ENCODE measurements at places on chromosomes 6 and 20. TPM values are rescaled to one million over a fixed set of nuclear protein-coding genes. Genes with fewer than 3 reads are reported as not detected.

Gene CUTA
- 249 TPM for total RNA-seq

Gene TMEM217
- 2.0 TPM for total RNA-seq

Gene NSFL1C
- 42.0 TPM for total RNA-seq

Gene GGTLC1
- not detected for total RNA-seq

Gene RBBP9
- 29.2 TPM for total RNA-seq

Gene LY86
- not detected for total RNA-seq

Gene PTCRA
- total RNA-seq: not detected

Gene SCRT2
- not detected for total RNA-seq

Gene MDFI
- total RNA-seq: not detected

Gene COL10A1
- 0.29 TPM for total RNA-seq

Gene PRDM13
- not detected for total RNA-seq

Gene NR2E1
- not detected for total RNA-seq

Gene SLC32A1
- not detected for total RNA-seq

Gene CALHM6
- total RNA-seq: not detected

Measured in myometrial cell (primary cell).